Effector memory CD8-positive, alpha-beta T cell (primary cell): ENCODE measurements at places on chromosomes 5 and 9.
A peak's percentile ranks its signal among the peaks of the same experiment; 100 is the strongest.

- no peaks in the 10 kb centered on the region for H3K27me3 ChIP-seq
- H3K27ac ChIP-seq: peak overlapping the region; percentile 66
- H3K36me3 ChIP-seq: peaks cover 13% of the 10 kb centered on the region
- DNase-seq: no peak
These were observed 8.3 kb upstream of the NDFIP1 start for GRCh38 chr5:142100307-142100706.

- peaks cover 4% of the 10 kb centered on the region for H3K36me3 ChIP-seq
- DNase-seq: no peak
- no peaks in the 10 kb centered on the region for H3K4me1 ChIP-seq
- H3K27ac ChIP-seq: no peak overlapping the region
- no peak overlapping the region for H3K4me3 ChIP-seq
These were observed 228.4 kb upstream of the TBCA start for GRCh38 chr5:78004559-78004958.

GRCh38 chr5:177412603-177413233 lies 3.4 kb upstream of the F12 start:
- DNase-seq: no peak
- no peaks in the 10 kb centered on the region for H3K27me3 ChIP-seq
- H3K4me1 ChIP-seq: peaks cover 35% of the 10 kb centered on the region
- H3K27ac ChIP-seq: peak overlapping the region; percentile 93
- peaks cover 14% of the 10 kb centered on the region for H3K36me3 ChIP-seq
- peak overlapping the region; percentile 80 for H3K4me3 ChIP-seq

- peak overlapping the region; percentile 81 for H3K4me3 ChIP-seq
- no peak for DNase-seq
- peaks cover 9% of the 10 kb centered on the region for H3K36me3 ChIP-seq
- H3K27ac ChIP-seq: peak overlapping the region; percentile 84
- H3K4me1 ChIP-seq: peaks cover 13% of the 10 kb centered on the region
These were observed 1.4 kb downstream of the HDHD3 start for GRCh38 chr9:113375057-113376023.

- no peaks in the 10 kb centered on the region for H3K27me3 ChIP-seq
- H3K4me3 ChIP-seq: no peak overlapping the region
- no peak for DNase-seq
These were observed 737.7 kb downstream of the TLE1 start for GRCh38 chr9:80951675-80952074.

- H3K4me3 ChIP-seq: no peak overlapping the region
- peaks cover 25% of the 10 kb centered on the region for H3K4me1 ChIP-seq
- H3K36me3 ChIP-seq: peaks cover 6% of the 10 kb centered on the region
- H3K27me3 ChIP-seq: no peaks in the 10 kb centered on the region
- peak overlapping the region; percentile 5 for H3K27ac ChIP-seq
These were observed 18.6 kb upstream of the GLRX start for GRCh38 chr5:95840956-95841705.

DNA sequence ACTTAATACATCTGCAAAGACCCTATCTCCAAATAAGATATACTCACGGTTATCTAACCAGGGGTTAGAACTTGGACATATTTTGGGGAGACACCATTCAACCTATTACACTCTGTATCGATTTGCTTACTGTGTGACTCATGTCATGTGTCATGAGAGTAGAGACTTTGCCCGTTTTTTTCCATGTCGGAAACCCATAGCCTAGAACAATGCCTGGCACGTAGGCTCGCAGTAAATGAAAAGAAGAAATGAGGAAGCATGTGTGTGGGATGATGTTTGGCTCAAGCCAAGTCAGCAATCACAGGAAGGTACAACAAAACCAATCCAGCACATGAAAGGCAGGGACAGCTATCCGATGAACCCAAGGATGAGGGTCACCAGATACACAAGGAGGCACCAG lies 94.6 kb upstream of the DNAH5 start:
- no peak overlapping the region for H3K4me3 ChIP-seq
- peaks cover 14% of the 10 kb centered on the region for H3K27me3 ChIP-seq
- no peak overlapping the region for H3K27ac ChIP-seq
- H3K4me1 ChIP-seq: no peaks in the 10 kb centered on the region
- H3K36me3 ChIP-seq: no peaks in the 10 kb centered on the region
- DNase-seq: no peak

- no peaks in the 10 kb centered on the region for H3K36me3 ChIP-seq
- H3K27me3 ChIP-seq: peaks cover 30% of the 10 kb centered on the region
- H3K27ac ChIP-seq: no peak overlapping the region
- no peaks in the 10 kb centered on the region for H3K4me1 ChIP-seq
- no peak for DNase-seq
These were observed 31.2 kb upstream of the OTP start for GRCh38 chr5:77669677-77670076.

DNA sequence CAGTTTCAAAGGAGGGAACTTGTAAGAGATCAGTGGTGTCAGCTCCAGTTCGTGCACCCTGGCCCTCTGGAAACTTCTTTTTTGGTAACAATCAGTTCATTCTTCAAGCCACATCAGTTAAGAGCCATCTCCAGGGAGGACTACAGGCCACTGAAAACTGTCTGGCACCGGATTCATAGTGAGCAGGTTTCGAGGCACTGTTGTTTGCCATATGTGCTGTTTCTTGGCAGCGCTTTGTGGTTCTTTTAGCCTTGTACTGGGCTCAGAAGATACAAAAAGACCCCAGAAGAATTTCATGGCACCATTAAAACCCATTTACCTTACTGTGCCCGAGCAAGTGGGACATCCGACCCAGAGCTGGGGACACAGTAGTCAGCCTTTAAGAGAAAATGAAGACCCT lies 68.5 kb downstream of the OTULIN start:
- no peak for DNase-seq
- no peak overlapping the region for H3K4me3 ChIP-seq
- no peak overlapping the region for H3K27ac ChIP-seq
- no peaks in the 10 kb centered on the region for H3K27me3 ChIP-seq
- no peaks in the 10 kb centered on the region for H3K4me1 ChIP-seq
- peaks cover 10% of the 10 kb centered on the region for H3K36me3 ChIP-seq

DNA sequence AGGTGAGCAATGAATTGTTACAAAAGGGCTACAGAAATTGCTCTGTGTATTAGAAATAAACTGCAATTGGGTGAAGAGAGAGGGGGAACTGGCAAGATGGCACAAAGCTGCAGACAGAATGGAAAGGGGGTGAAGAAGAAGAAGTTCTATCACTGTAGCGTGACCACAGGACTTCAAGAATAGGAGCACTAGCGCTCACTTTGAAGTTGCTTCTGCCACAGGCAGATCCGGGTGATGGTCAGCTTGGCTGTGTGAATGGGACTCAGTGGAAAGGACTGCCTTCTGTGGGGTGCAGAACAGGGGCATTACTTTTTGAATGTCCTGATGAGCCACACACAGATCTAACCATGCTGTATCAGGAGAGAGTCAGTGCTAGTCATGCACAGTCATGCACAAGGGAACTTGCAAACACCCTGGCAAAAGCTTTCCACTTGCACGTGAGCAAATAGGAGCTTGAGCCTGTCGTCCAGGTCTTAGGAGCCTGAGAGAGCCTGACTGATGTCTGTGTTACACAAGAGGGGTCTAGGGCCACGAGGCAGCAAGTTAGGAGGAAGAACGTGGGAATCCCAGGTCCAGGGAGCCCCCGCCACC lies 16.3 kb downstream of the IL5 start:
- peaks cover 12% of the 10 kb centered on the region for H3K27me3 ChIP-seq
- no peak overlapping the region for H3K4me3 ChIP-seq
- H3K4me1 ChIP-seq: peaks cover 5% of the 10 kb centered on the region
- no peaks in the 10 kb centered on the region for H3K36me3 ChIP-seq

DNA sequence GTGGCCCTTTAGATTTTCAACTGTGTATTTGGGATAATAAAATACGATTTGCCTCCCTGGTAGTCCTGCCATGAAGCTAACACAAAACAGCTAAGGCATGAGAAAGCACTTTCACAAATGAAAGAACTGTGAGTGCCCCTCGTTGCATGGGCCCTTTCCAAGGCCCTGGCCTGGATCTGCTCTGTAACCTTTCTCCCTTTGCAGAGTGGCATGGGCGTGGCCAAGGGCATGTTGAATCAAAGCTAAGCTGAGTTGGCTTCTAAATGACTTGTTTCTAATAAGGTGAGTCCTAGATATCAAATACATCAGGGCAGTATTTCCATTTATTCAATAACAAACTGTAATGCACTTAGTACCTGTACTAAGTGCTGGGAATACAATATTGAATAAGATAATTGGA lies 78.7 kb upstream of the PTPN3 start:
- H3K4me3 ChIP-seq: no peak overlapping the region
- no peaks in the 10 kb centered on the region for H3K27me3 ChIP-seq
- no peak overlapping the region for H3K27ac ChIP-seq
- H3K36me3 ChIP-seq: no peaks in the 10 kb centered on the region

DNA sequence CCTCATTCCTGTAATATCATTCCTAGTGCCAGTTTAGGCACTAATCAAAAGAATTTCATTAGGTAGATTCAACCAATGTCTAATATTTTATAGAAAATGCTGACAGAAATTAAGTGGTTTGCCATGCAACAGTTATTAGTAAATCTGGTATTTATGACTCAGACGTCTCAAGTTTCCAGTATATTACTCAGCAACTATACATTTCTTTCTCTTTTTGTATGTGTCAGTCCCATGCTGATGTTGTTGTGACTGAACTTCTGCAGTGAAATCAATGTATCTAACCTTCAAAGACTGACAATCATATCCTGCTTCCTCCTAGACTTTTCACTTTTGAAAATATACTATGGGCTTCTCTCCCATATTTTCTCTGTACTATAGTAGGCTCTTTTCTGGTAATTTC lies 822.5 kb downstream of the NR2F1-AS1 start:
- no peaks in the 10 kb centered on the region for H3K36me3 ChIP-seq
- no peaks in the 10 kb centered on the region for H3K4me1 ChIP-seq
- H3K27ac ChIP-seq: no peak overlapping the region
- DNase-seq: no peak

- no peak overlapping the region for H3K4me3 ChIP-seq
- no peak overlapping the region for H3K27ac ChIP-seq
- peaks cover 10% of the 10 kb centered on the region for H3K36me3 ChIP-seq
- peaks cover 8% of the 10 kb centered on the region for H3K4me1 ChIP-seq
- no peak for DNase-seq
These were observed 3.4 kb upstream of the RFESD start for GRCh38 chr5:95643152-95643551.

DNA sequence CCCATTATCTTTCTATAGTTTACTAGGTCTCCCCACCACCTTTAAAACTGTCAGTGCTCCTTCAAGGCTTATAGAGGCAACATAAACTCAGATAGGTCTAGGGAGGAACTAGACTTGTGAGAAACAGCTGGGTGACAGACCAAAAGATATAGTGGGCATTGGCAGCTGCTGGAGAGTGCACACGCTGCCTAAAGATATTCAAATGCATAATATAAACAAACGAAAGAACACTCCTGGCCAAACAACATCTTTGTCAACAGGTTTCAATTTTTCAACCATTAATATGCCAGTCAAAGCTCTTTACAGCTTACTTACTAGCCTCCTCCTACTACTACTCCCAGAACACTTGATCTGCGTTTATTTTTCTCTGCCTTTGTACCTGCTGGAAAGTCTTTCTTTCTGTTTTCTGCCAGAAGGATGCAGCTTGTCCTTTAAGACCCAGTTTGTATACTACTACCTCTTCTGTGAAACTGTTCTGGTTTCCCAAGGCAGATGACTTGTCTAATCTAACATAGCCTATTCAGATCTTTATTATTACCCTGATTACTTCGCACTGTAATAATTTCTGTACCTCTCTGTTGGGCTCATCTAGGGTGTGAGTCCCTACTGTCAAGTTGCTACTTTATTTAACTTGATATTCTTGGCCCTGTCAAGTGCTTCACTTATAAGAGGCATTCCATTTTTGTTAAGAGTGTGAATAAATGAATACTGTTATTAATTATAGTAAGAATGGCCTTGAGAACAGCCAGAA lies 14.3 kb downstream of the KDM3B start:
- no peak overlapping the region for H3K27ac ChIP-seq
- no peak for DNase-seq
- peaks cover 28% of the 10 kb centered on the region for H3K4me1 ChIP-seq
- no peaks in the 10 kb centered on the region for H3K27me3 ChIP-seq
- peaks cover 11% of the 10 kb centered on the region for H3K36me3 ChIP-seq

GRCh38 chr5:156479849-156480248 lies 152.9 kb downstream of the SGCD start:
- H3K4me1 ChIP-seq: no peaks in the 10 kb centered on the region
- DNase-seq: no peak
- no peak overlapping the region for H3K4me3 ChIP-seq
- H3K36me3 ChIP-seq: no peaks in the 10 kb centered on the region

DNA sequence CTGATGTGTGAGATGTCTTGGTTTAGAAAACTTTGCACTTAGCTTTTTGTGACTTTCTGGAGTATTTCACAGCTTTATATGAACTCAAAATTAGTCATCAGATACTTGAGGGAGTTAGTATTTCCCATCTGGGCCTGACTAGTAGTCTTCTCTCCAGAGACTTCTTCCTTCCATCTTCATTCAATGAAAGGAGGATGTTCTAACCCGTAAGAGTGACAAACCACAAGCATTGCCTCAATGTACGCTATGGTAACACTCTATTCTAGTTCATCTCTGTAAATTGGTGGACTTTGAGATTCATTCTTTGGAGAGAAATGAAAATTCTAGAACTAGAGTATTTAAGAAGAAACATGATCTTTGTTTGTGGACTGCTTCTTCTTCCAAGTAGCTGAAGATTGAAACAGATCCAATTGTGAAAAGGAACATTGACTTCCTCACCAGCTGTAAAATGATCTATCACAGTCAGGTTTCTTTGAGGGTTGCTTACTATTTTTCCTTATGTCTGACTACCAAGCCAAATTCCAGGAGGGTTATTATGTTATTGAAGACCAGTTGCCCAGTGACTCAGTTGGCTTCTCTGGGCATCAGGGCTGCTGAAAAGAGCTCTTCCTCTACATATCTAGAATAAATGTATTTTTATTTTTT lies 157.6 kb downstream of the SLC12A2 start:
- no peak for DNase-seq
- peaks cover 24% of the 10 kb centered on the region for H3K27me3 ChIP-seq
- no peak overlapping the region for H3K27ac ChIP-seq
- no peaks in the 10 kb centered on the region for H3K4me1 ChIP-seq
- no peaks in the 10 kb centered on the region for H3K36me3 ChIP-seq

DNA sequence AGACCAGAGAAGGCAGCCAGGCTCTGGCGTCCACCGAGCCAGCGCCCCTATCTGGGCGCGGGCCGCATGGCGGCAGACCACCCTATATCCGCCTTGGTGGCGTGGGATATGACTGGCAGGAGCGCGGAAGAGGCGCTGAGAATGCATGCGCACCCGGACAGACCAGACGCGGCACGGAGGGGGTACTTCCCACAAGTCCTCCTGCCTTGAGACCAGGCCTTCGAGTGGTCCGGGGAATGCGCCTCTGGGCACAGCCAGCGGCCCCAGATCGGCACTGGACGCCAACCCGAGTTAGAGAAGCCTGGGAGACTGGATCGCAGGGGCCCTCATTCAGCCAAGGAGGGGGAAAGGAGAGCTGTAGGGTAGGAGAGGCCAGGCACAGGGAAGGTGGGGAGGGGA lies 2.5 kb upstream of the LMX1B start:
- no peak for DNase-seq
- peak overlapping the region; percentile 66 for H3K4me3 ChIP-seq
- peaks cover 8% of the 10 kb centered on the region for H3K36me3 ChIP-seq
- H3K27ac ChIP-seq: no peak overlapping the region
- peaks cover 54% of the 10 kb centered on the region for H3K27me3 ChIP-seq
- H3K4me1 ChIP-seq: peaks cover 14% of the 10 kb centered on the region

- no peaks in the 10 kb centered on the region for H3K36me3 ChIP-seq
- no peak for DNase-seq
- H3K27me3 ChIP-seq: no peaks in the 10 kb centered on the region
- no peak overlapping the region for H3K4me3 ChIP-seq
- no peaks in the 10 kb centered on the region for H3K4me1 ChIP-seq
These were observed 16.6 kb upstream of the CAVIN4 start for GRCh38 chr9:100561256-100561655.
